Testis (tissue), 5 donors: ENCODE measurements at places on chromosomes 6 and 20. TPM values are rescaled to one million over a fixed set of nuclear protein-coding genes. Genes with fewer than 3 reads are reported as not detected.

DNA sequence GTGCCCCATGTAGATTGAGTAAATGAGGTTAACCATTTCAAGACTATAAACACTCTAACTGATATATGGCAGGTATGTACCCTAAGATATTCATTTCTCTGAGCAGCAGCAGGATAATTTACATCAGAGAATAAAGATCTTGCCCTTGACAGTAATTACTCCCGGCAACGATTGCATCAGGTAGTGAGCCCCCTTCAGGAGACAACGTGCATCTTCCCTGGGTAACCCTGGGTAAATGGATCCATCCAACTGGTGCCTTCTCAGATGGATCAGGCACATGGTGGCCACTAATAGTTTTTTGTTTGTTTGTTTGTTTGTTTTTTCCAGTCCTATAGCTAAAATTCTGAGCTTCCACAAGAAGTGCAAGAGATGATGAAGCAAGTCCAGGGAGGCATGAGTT, 469.4 kb upstream of the SLC35B3 start:
- no peaks in the 10 kb centered on the region for H3K36me3 ChIP-seq
- H3K4me1 ChIP-seq, result no peaks in the 10 kb centered on the region
- no peaks in the 10 kb centered on the region for H3K27me3 ChIP-seq
- DNase-seq, result no peak
- H3K4me3 ChIP-seq, result no peak overlapping the region

DNA sequence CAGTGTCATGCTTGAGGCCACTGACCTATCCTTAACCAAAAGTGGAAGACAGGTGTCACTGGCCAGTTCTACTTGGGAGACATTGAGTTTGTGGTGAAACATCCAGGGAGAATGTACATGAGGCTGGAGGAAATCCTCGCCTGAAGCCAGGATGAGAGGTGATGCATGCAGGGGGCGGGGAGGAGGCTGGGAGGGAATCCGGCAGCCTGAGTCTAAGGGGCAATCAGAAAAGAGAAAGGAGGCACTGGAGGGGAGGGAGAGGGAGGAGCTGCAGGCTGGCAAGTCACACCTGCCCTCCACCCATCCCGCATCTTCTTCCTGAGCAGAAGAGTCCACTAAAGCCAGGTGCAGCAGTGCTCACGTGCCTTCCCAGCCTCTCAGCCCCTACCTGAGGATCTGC, 14.9 kb upstream of the DDO start:
- no peak overlapping the region for H3K4me3 ChIP-seq
- no peak overlapping the region for H3K27ac ChIP-seq
- H3K4me1 ChIP-seq, result no peaks in the 10 kb centered on the region
- no peak for DNase-seq
- no peaks in the 10 kb centered on the region for H3K27me3 ChIP-seq

DNA sequence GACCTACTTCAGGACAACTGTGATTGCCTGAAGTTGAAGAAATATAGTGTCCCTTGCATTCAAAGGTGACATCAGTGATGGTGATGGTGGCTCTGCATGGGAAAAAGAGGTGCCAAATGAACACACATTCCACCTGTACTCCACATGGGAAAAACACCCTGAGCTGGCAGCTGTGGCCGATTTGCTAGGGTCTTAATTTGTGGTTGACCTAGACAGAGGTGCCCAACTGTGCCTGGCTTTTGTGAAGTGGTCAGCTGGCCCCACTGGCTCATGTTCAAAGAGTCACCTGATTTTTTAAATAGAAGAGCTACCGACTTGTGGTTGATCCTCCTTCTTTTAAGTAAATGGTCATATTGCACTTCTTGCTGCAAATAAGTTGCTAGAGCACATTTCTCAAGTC, 7.6 kb upstream of the GCNT2 start:
- H3K4me1 ChIP-seq, result no peaks in the 10 kb centered on the region
- no peaks in the 10 kb centered on the region for H3K36me3 ChIP-seq
- H3K27me3 ChIP-seq, result no peaks in the 10 kb centered on the region
- no peak overlapping the region for H3K4me3 ChIP-seq

GRCh38 chr6:166262743-166263515, 45.3 kb downstream of the PRR18 start:
- no peak overlapping the region for H3K4me3 ChIP-seq
- no peaks in the 10 kb centered on the region for H3K27me3 ChIP-seq
- H3K27ac ChIP-seq, result no peak overlapping the region
- no peaks in the 10 kb centered on the region for H3K4me1 ChIP-seq

DNA sequence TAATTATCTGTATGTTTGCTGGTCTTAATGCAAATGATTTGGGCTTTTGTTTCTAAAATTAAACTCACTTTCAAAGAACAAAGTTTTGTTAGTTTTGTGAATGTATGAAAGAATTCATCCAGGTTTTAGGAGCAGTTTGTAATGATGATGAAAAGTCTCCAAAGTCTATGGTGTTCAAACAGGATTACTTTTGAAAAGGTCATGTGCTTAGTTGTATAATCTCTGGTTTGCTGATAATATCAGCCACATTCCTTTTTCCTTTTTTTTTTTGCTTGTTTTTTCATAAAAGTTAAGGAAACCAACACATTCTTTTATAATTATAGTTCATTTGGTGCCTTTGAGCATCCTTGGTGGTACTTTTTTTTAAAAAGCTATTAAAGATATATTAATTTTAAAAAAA, 88.9 kb downstream of the RTN4IP1 start:
- no peak overlapping the region for H3K4me3 ChIP-seq
- no peaks in the 10 kb centered on the region for H3K4me1 ChIP-seq
- no peak overlapping the region for H3K27ac ChIP-seq
- no peaks in the 10 kb centered on the region for H3K27me3 ChIP-seq
- no peak for DNase-seq

DNA sequence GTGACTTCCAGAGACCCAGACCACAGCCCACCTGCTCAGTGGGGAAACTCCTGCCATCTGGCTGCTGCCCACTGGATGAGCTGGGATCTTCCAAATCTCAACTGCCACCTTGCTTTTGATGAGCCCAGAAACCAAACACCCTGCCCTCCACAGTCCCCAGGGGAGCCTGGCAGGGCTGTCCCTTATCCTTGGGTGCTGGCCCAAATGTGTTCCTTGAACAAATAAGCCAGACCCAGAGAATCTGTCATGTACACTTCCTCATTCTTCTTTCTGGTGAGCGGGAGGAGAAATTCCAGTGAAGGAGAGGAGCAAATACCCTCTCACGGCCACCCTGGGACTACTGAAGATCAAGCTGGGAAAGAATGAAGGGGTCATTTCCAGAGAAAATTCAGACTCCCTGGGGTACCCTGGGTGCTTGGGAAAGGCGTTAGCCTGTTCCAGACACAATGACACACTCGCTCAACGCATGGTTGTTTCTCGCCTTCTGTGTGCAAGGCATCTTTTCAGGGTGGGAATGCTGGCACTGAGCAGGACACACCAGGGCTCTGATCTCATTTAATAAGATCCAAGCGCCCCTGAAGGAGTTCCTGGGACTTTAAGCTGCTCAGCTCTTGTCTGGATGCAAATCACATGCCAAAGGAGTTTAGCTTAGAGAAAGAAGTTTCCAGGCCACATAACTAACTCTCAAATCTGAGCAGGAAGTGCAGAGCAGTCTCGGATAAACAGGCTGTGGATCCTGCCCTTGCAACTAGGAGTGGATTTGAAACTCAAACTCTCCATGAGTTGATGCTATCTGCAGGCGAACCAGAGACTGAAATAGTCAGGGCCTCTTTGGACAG, 38.5 kb downstream of the PXDC1 start:
- DNase-seq, result no peak
- no peaks in the 10 kb centered on the region for H3K4me1 ChIP-seq
- H3K27ac ChIP-seq, result no peak overlapping the region
- H3K4me3 ChIP-seq, result no peak overlapping the region
- H3K27me3 ChIP-seq, result no peaks in the 10 kb centered on the region
- no peaks in the 10 kb centered on the region for H3K36me3 ChIP-seq

The NHLRC1 gene
- 2.1 TPM for polyA plus RNA-seq
